ENCODE measurements at places on chromosomes 5 and 9.

GRCh38 chr5:145931718-145932117 is 4.7 kb upstream of the SH3RF2 start:
- DNase-seq, result no peak

- DNase-seq, result no peak
These were observed 10.0 kb downstream of the TLE4 start for GRCh38 chr9:79581794-79582193.

DNA sequence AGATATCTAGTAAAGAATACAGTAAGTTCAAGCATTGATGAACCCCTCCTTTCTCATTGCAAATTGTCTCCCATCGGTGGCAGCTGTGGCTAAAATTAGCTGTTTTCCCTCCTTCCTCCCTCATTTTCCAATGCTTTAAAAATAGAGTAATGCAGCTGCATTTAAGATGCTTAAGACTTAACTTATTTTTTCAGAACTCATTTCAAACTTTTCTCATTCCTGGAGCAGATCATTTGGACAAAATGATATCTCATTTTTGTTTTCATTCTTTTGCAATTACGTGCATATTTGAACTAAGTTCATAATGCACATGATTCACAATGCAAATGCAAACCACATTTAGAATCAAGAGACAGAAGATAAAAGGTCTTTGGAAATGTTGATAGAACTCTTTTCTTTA is 14.6 kb downstream of the HSPB3 start:
- no peak for DNase-seq

GRCh38 chr5:81214848-81215247 is 18.3 kb upstream of the CKMT2 start:
- no peak for DNase-seq

DNA sequence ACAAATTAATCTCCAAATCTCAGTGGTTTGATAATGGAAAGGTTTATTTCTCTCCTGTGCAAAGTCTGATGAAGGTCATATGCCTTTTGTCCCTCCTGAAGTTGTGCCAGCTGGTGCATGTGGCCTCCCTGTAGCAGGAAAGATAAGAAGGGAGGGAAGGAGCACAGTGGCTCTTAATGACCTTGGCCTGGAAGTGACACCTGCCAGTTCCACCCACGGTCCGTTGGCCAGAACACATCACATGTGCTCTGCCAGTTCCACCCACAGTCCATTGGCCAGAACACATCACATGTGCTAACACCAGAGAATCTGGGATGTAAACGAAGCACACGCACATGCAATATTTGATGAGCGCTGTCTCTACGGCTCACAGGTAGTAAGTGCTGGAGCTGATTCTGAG is 130.9 kb downstream of the DOCK2 start:
- no peak for DNase-seq

- DNase-seq, result no peak
These were observed 214.2 kb downstream of the FANCC start for GRCh38 chr9:95103281-95103771.

GRCh38 chr5:167870055-167870454 is 421.4 kb upstream of the WWC1 start:
- no peak for DNase-seq

GRCh38 chr5:102596113-102596512 is 97.3 kb upstream of the SLCO6A1 start:
- DNase-seq, result no peak

DNA sequence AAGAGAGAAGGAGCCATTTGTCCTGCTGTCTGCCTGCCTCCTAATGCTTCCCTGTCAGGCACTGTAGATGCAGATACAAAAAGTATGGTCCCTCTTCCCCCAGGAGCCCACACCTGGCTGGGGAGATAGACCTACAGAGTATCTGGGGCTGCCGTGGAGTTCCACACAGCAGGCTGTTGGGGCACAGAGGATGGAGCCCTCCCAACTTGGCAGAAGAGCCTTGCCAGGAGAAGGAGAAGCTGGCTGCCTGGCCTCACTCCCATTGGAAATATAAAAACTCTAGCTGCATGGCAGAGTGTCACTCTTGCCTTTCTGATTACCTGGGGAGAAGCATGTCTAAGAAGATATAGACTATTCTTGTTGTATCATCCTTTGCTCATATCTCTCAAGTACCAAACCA is 160.4 kb downstream of the FSTL4 start:
- no peak for DNase-seq
